ENCODE measurements at places on chromosomes 13 and 19.

- DNase-seq: peak; percentile 56
Observed at GRCh38 chr13:50326811-50327210, 311.6 kb downstream of the KCNRG start.

- no peak for DNase-seq
Observed at GRCh38 chr13:41554626-41555386, 97.5 kb downstream of the RGCC start.

DNA sequence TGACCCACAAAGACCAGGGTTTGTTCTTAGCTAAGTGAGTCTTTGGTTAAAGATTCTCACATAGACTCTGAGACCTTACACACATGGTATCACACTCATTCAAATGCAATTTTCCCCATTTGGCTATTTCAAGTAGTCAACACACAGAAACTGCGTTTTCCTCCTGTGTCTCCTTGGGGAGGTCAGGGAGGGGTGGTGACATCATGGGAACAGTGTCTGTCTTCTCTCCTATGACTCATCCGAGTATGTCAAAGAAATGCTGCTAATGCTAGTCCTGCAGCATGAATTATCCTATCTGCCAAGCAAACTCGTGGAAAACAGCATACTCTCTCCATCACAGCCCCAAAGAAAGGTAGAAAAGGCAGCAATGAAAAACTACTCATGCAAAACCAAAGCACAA, 100.2 kb downstream of the ENOX1 start:
- DNase-seq: peak; percentile 76

GRCh38 chr13:44573071-44573470, 3.1 kb downstream of the TSC22D1 start:
- no peak for DNase-seq

GRCh38 chr19:47490847-47491246, 6.8 kb upstream of the KPTN start:
- DNase-seq: no peak

GRCh38 chr19:14434543-14435319, 1.6 kb downstream of the PKN1 start:
- DNase-seq: no peak

Measured in muscle of back (tissue), 13 donors.